Hepatocyte (in vitro differentiated cells): ENCODE measurements at places on chromosomes 7 and 10. TPM values are rescaled to one million over a fixed set of nuclear protein-coding genes. Genes with fewer than 3 reads are reported as not detected.
A peak's percentile ranks its signal among the peaks of the same experiment; 100 is the strongest.

The STK31 gene
- polyA plus RNA-seq: 0.06 and 0.33 TPM in 2 replicates

The EPHA1 gene
- 36.7 and 42.9 TPM in 2 replicates for polyA plus RNA-seq

The SEMA3E gene
- polyA plus RNA-seq: 7.0 and 13.3 TPM in 2 replicates

The PLCE1 gene
- polyA plus RNA-seq: 4.7 and 5.2 TPM in 2 replicates

DNA sequence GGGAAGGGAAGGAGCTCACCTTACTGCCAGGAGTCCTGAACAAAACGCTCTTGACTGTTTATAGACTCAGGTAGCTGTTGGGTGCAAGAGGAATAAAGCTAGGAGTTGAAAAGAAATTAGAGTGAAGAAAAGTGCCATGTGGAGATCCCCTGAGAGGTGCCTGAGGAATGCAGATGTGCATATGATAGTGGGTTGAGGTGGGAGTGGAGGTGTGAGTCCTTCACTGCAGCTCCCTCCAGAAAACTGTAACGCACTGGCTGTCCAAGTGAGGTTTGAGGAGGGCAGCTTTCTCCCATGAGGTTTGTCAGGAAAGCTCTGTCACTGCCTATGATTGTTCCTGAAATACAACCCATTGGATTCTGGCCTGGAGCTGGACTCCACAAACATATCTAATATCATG lies 904.8 kb upstream of the POT1 start:
- no peaks in the 10 kb centered on the region for H3K36me3 ChIP-seq
- no peak for DNase-seq
- no peaks in the 10 kb centered on the region for H3K4me1 ChIP-seq

- no peaks in the 10 kb centered on the region for H3K27me3 ChIP-seq
- no peak for DNase-seq
- no peaks in the 10 kb centered on the region for H3K36me3 ChIP-seq
- H3K4me1 ChIP-seq: no peaks in the 10 kb centered on the region
- no peak overlapping the region for H3K4me3 ChIP-seq
Observed at GRCh38 chr7:97351488-97351887, 234.0 kb downstream of the SDHAF3 start.

- no peak overlapping the region for H3K27ac ChIP-seq
- no peak overlapping the region for H3K4me3 ChIP-seq
- H3K4me1 ChIP-seq: peaks cover 22% of the 10 kb centered on the region
- H3K27me3 ChIP-seq: no peaks in the 10 kb centered on the region
- H3K36me3 ChIP-seq: no peaks in the 10 kb centered on the region
Observed at GRCh38 chr10:35938160-35938559, 296.1 kb upstream of the FZD8 start.

DNA sequence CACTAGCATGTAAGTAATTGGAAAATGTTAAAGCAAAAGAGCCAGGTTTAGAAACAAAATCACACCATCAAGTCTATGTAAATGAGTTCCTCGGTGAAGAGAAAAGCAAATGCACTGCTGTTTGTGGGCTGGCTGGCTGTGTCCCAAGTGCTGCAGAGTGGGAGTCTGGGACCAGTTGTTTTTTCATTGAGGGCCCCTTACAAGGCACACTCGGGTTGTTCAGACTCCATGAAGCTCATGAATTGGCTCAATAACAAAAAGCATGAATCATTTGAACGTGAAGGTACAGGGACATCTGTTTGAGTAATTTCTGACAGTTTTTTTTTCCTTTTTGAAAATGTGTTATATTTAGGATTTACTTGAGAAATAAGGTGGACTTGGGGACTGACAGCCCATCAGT lies 28.0 kb downstream of the GRK5 start:
- peaks cover 40% of the 10 kb centered on the region for H3K4me1 ChIP-seq
- no peak overlapping the region for H3K27ac ChIP-seq
- no peaks in the 10 kb centered on the region for H3K27me3 ChIP-seq
- no peak for DNase-seq
- H3K36me3 ChIP-seq: no peaks in the 10 kb centered on the region

- DNase-seq: no peak
- no peaks in the 10 kb centered on the region for H3K36me3 ChIP-seq
- H3K4me3 ChIP-seq: no peak overlapping the region
- H3K27me3 ChIP-seq: no peaks in the 10 kb centered on the region
- no peak overlapping the region for H3K27ac ChIP-seq
- no peaks in the 10 kb centered on the region for H3K4me1 ChIP-seq
Observed at GRCh38 chr10:53957401-53957800, 843.6 kb downstream of the PCDH15 start.

GRCh38 chr7:73823873-73824592 lies 6.8 kb upstream of the CLDN4 start:
- H3K36me3 ChIP-seq: no peaks in the 10 kb centered on the region
- H3K4me1 ChIP-seq: peaks cover 32% of the 10 kb centered on the region
- no peak for DNase-seq
- no peaks in the 10 kb centered on the region for H3K27me3 ChIP-seq
- H3K4me3 ChIP-seq: no peak overlapping the region
- peak overlapping the region; percentile 94 for H3K27ac ChIP-seq

GRCh38 chr10:129675027-129675769 lies 208.2 kb downstream of the MGMT start:
- H3K4me1 ChIP-seq: no peaks in the 10 kb centered on the region
- no peak for DNase-seq
- H3K4me3 ChIP-seq: no peak overlapping the region
- H3K27me3 ChIP-seq: no peaks in the 10 kb centered on the region

GRCh38 chr7:124768525-124768924 lies 2.9 kb upstream of the GPR37 start:
- H3K27me3 ChIP-seq: peaks cover 18% of the 10 kb centered on the region
- no peak overlapping the region for H3K4me3 ChIP-seq
- no peak overlapping the region for H3K27ac ChIP-seq
- no peaks in the 10 kb centered on the region for H3K36me3 ChIP-seq

GRCh38 chr10:117167346-117167788 lies 29.3 kb upstream of the VAX1 start:
- H3K4me3 ChIP-seq: no peak overlapping the region
- peaks cover 98% of the 10 kb centered on the region for H3K27me3 ChIP-seq
- no peak for DNase-seq
- H3K4me1 ChIP-seq: peaks cover 33% of the 10 kb centered on the region

- H3K4me1 ChIP-seq: no peaks in the 10 kb centered on the region
- peak overlapping the region; percentile 88 for H3K4me3 ChIP-seq
- peak; percentile 54 for DNase-seq
- no peak overlapping the region for H3K27ac ChIP-seq
- no peaks in the 10 kb centered on the region for H3K36me3 ChIP-seq
- peaks cover 82% of the 10 kb centered on the region for H3K27me3 ChIP-seq
Observed at GRCh38 chr7:33903791-33904680, 1.3 kb upstream of the BMPER start.

GRCh38 chr7:29495653-29496052 lies 68.0 kb upstream of the PRR15 start:
- no peak for DNase-seq
- no peaks in the 10 kb centered on the region for H3K27me3 ChIP-seq
- peaks cover 4% of the 10 kb centered on the region for H3K4me1 ChIP-seq
- no peak overlapping the region for H3K4me3 ChIP-seq

- no peak overlapping the region for H3K4me3 ChIP-seq
- H3K4me1 ChIP-seq: no peaks in the 10 kb centered on the region
- no peak overlapping the region for H3K27ac ChIP-seq
- DNase-seq: no peak
- H3K27me3 ChIP-seq: no peaks in the 10 kb centered on the region
- no peaks in the 10 kb centered on the region for H3K36me3 ChIP-seq
Observed at GRCh38 chr7:41771717-41772116, 68.8 kb upstream of the INHBA start.

DNA sequence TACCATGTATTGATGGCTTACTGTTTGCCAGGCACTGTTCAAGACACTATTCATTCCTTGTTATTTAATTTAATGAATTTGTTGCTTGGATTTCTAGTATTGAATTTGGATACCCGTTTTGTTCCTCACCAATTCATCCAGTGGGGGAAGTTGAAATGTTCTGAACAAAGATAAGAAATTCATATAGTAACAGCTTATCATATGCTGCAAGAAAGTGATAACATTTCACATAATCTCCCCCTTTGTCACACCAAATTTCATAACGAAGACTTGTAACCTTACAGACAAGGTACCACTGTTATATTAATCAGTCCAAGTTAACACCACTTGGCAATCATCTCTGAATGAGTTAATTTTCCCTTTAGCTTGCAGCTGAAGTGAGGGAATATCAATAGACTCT lies 42.1 kb downstream of the SCIN start:
- no peaks in the 10 kb centered on the region for H3K36me3 ChIP-seq
- no peak overlapping the region for H3K27ac ChIP-seq
- H3K4me3 ChIP-seq: no peak overlapping the region
- DNase-seq: no peak
- H3K27me3 ChIP-seq: no peaks in the 10 kb centered on the region

DNA sequence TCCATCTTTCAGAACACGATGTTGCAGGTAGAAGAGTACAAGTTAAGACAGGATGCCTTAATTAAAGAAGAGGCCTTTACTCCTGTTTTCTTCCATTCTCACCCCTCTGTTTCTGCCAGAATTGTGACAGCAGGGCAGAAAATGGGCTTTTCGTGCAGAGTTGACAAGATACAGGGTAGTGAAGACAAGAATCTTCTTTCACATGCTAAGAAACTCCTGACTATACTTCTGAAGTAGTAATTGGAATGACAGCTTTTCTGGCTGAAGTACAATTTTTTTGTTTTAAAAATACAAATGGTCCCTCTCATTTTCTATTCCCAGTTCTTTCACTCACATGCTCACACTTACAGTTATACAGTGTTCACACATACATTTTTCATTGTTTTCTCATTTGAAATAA lies 22.1 kb downstream of the HDAC9 start:
- no peak for DNase-seq
- H3K27me3 ChIP-seq: no peaks in the 10 kb centered on the region
- H3K4me3 ChIP-seq: no peak overlapping the region
- H3K27ac ChIP-seq: no peak overlapping the region
- H3K36me3 ChIP-seq: no peaks in the 10 kb centered on the region

GRCh38 chr7:54932818-54933543 lies 85.8 kb upstream of the EGFR start:
- no peaks in the 10 kb centered on the region for H3K27me3 ChIP-seq
- peak overlapping the region; percentile 5 for H3K27ac ChIP-seq
- no peaks in the 10 kb centered on the region for H3K36me3 ChIP-seq
- peak overlapping the region; percentile 23 for H3K4me3 ChIP-seq

DNA sequence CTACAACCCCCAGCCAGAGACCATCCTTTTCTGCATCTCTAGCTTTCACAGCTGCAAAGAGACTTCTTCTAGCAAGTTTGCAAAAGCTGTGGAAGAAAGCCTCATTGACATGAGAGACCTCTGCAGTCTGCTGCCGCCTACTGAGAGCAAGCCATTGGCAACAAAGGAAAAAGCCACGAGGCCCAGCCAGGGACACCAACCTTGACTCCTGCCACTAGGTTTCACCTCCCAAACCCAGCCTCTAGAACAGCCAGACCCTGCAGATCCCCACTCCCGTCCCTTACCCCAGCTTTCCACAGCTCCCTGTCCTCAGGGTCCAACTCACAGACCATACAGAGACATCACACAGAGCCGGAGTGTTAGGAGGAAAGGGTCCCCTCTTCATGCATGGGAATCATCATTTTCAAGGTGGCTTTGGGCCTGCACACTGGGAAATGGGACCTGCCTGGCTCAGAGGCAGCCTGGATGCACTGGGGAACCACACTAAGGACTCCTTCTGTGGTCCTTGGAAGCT lies 14.6 kb upstream of the C10orf53 start:
- H3K4me1 ChIP-seq: no peaks in the 10 kb centered on the region
- H3K4me3 ChIP-seq: no peak overlapping the region
- DNase-seq: no peak
- no peak overlapping the region for H3K27ac ChIP-seq
- H3K36me3 ChIP-seq: no peaks in the 10 kb centered on the region
- H3K27me3 ChIP-seq: peaks cover 3% of the 10 kb centered on the region

GRCh38 chr10:129790715-129791446 lies 173.2 kb downstream of the EBF3 start:
- no peak overlapping the region for H3K4me3 ChIP-seq
- no peak for DNase-seq
- no peak overlapping the region for H3K27ac ChIP-seq
- no peaks in the 10 kb centered on the region for H3K36me3 ChIP-seq

GRCh38 chr10:20954519-20954918 lies 57.4 kb upstream of the NEBL start:
- peak overlapping the region; percentile 10 for H3K27ac ChIP-seq
- peaks cover 18% of the 10 kb centered on the region for H3K4me1 ChIP-seq
- no peak overlapping the region for H3K4me3 ChIP-seq
- H3K36me3 ChIP-seq: no peaks in the 10 kb centered on the region
- no peaks in the 10 kb centered on the region for H3K27me3 ChIP-seq
- DNase-seq: peak; percentile 7

DNA sequence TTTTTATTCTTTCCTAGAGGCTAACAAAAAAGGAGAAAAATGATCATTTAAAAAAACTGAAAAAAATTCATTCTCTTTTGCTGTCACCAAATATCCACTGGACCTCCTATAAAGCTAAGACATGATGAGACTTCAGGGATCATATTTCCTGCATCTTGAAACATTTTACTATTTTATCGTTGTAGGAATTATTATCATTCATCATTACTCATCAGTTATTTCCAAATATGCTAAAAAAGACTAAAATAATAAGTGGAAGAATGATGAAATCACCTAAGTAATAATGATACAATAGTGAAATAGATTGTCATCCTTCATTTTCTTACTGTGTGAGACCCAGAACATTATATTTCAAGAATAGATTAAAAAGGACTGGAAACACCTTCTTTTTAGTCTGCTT lies 28.3 kb downstream of the TAF3 start:
- no peaks in the 10 kb centered on the region for H3K4me1 ChIP-seq
- H3K4me3 ChIP-seq: no peak overlapping the region
- no peaks in the 10 kb centered on the region for H3K36me3 ChIP-seq

- H3K27me3 ChIP-seq: no peaks in the 10 kb centered on the region
- no peaks in the 10 kb centered on the region for H3K4me1 ChIP-seq
- H3K4me3 ChIP-seq: no peak overlapping the region
- no peaks in the 10 kb centered on the region for H3K36me3 ChIP-seq
- H3K27ac ChIP-seq: no peak overlapping the region
- DNase-seq: no peak
Observed at GRCh38 chr7:37786741-37787569, 61.4 kb upstream of the NME8 start.

- no peak overlapping the region for H3K27ac ChIP-seq
- no peak overlapping the region for H3K4me3 ChIP-seq
- H3K36me3 ChIP-seq: no peaks in the 10 kb centered on the region
- no peaks in the 10 kb centered on the region for H3K27me3 ChIP-seq
- DNase-seq: no peak
Observed at GRCh38 chr7:55214707-55215106, 150.4 kb upstream of the LANCL2 start.

DNA sequence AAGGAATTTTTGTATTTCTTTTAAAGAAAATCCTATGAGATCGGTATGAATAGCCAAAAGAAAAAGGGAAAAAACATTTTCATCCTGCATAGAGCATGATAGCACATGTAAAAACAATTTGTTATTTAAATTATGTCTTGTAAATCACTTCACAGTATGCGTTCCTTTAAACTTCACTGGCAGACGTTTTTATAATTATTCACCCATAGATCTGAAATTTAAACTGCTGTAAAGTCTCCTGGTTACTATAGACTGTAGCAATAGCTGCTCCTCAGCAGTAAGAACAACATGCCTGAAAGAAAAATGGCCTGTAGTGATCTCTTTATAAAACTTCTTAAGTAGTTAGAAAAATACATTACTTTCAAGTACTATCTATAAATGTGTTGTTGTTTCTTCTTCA lies 26.5 kb downstream of the CAPZA2 start:
- H3K4me3 ChIP-seq: no peak overlapping the region
- no peak for DNase-seq
- H3K27ac ChIP-seq: no peak overlapping the region
- H3K27me3 ChIP-seq: no peaks in the 10 kb centered on the region
- no peaks in the 10 kb centered on the region for H3K36me3 ChIP-seq

GRCh38 chr7:38863601-38864291 lies 45.2 kb downstream of the VPS41 start:
- no peaks in the 10 kb centered on the region for H3K36me3 ChIP-seq
- peaks cover 7% of the 10 kb centered on the region for H3K4me1 ChIP-seq
- H3K27ac ChIP-seq: peak overlapping the region; percentile 85
- DNase-seq: peak; percentile 78
- no peaks in the 10 kb centered on the region for H3K27me3 ChIP-seq
